ENCODE measurements at places on chromosomes 2 and 18. TPM values are rescaled to one million over a fixed set of nuclear protein-coding genes. Genes with fewer than 3 reads are reported as not detected.

The SLC11A1 gene
- 0.17 TPM for total RNA-seq

The TUBB8B gene
- total RNA-seq, result not detected

GRCh38 chr2:72104821-72105588 is 42.7 kb downstream of the CYP26B1 start:
- no peak for DNase-seq
- no peaks in the 10 kb centered on the region for H3K36me3 ChIP-seq
- H3K4me3 ChIP-seq, result no peak overlapping the region
- H3K27ac ChIP-seq, result no peak overlapping the region

DNA sequence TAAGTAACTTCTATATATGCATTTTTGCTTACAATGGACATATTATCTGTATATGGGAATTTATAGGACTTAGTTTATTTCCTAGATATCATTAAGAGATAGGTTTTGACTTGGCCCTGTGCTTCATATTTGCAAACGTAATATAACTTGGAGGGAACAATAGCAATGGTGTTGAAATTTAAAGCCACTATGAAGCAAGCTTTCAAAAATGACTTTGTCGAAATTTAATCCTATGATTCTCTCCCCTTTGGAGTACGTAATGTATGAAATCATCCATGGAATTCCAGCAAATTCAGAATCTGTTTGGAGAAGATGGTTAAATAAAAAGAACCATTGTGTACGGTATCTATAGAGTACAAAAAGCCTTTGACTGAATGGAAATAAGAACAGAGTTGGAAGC is 486.3 kb downstream of the ARHGAP15 start:
- H3K36me3 ChIP-seq, result peaks cover 64% of the 10 kb centered on the region
- H3K27me3 ChIP-seq, result no peaks in the 10 kb centered on the region
- no peak overlapping the region for H3K4me3 ChIP-seq
- H3K4me1 ChIP-seq, result peaks cover 17% of the 10 kb centered on the region
- no peak overlapping the region for H3K27ac ChIP-seq

DNA sequence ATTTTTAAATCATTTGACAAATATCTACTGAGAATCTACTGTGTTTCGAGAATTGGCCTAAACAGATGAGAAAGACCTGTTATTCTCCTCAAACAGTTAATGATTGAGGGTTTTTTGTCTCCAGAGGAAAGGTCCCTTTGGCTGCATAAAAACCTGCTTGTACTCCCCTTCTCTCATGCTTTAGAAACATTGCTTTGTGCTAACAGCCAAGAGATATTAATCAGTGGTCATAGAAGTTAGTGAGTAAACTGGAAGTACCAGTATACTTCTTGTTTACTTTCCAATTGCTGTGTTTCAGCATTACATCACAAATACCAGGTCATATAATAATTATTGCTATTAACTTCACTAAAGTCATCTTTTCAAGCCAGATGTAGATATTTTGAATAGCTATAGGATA is 34.1 kb downstream of the ITGB6 start:
- H3K4me3 ChIP-seq, result no peak overlapping the region
- no peaks in the 10 kb centered on the region for H3K4me1 ChIP-seq
- DNase-seq, result no peak
- peaks cover 2% of the 10 kb centered on the region for H3K27me3 ChIP-seq
- no peaks in the 10 kb centered on the region for H3K36me3 ChIP-seq
- H3K27ac ChIP-seq, result no peak overlapping the region

DNA sequence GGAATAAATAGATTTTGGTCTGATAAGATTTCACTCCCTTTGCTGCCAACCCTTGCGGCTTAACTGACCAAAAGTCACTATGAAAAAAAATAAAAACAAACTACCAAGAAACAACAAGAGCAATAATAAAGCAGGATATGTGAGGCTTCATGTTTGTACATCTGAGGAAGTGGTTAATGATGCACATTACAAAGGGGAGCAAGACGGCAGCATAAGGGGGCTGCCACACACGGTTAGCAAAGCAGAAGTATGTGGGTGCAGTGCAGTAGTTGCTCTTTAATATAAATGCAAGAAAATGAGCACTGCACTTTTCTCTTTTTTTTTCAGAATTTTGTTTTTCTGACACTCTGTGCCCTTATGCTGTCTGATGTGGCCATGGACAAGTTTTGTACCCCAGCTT is 377.1 kb upstream of the CNTNAP5 start:
- DNase-seq, result no peak
- no peak overlapping the region for H3K4me3 ChIP-seq
- no peaks in the 10 kb centered on the region for H3K27me3 ChIP-seq
- H3K4me1 ChIP-seq, result no peaks in the 10 kb centered on the region
- no peaks in the 10 kb centered on the region for H3K36me3 ChIP-seq

DNA sequence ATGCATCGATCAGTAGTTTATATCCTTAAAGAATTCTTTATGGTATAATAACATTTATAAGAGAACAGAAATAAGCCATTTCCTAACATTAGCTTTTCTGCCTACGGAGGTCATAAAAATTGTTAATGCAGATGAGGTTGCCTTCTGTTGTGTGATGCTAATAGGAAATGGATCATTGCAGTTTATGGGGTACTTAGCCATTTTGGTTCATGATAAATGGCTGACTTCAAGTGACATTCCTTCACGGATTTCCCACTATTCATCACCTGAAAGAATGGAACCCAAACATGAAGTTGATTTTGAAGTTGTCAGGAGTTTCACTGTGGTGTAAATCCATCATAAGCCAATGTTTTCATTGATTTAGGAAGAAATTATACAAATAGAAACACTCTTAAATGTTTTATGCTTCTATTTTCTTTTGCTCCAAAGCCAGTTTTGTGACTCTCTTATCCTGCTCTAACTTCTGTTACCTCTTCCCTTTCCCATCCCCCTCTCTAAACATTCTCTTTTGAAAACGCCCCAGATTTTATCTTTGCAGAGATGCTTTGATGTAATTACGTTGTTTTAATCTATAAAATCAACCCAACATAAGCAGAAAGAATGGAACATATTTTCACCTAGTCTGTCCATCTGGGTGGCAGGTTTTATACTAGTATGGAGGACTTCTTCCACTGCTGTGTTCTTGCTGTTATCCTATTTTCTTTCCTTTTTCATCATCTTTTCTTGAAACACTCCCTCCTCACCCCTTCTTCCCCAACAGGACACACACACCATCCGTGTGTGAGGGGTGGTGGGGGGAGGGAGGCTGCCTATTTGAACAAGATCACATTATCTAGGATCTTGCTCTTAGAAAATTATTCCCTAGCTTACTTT is 58.2 kb downstream of the GREB1L start:
- no peaks in the 10 kb centered on the region for H3K36me3 ChIP-seq
- H3K27me3 ChIP-seq, result peaks cover 1% of the 10 kb centered on the region
- no peaks in the 10 kb centered on the region for H3K4me1 ChIP-seq
- H3K4me3 ChIP-seq, result no peak overlapping the region

DNA sequence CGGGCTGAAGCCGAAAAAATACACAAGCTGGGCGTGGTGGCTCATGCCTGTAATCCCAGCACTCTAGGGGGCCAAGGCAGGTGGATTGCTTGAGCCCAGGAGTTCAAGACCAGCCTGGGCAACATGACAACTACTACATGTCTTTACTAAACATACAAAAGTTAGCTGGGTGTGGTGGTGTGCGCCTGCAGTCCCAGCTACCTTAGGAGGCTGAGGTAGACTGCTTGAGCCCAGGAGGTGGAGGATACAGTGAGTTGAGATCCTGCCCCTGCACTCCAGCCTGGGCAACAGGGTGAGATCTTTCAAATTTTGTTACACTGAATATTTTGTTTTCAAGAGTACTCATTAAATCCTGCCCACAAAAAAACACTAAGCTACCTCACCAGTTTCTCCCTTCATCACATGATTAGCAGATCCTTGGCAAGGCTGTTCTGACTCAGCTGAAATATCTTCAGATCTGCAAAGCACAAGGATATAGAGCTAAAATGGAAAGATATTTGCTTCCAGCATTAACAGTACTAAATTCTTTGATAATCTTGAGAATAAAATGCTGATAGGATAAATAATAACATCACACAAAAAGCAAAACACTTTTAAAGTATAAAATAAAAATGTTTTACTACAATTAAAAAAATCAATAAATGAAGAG is 28.2 kb upstream of the MCM6 start:
- no peaks in the 10 kb centered on the region for H3K27me3 ChIP-seq
- DNase-seq, result no peak
- H3K27ac ChIP-seq, result no peak overlapping the region
- peaks cover 47% of the 10 kb centered on the region for H3K36me3 ChIP-seq

GRCh38 chr2:11005032-11005431 is 93.3 kb downstream of the KCNF1 start:
- no peak for DNase-seq
- H3K36me3 ChIP-seq, result no peaks in the 10 kb centered on the region
- H3K4me3 ChIP-seq, result no peak overlapping the region
- no peak overlapping the region for H3K27ac ChIP-seq
- H3K4me1 ChIP-seq, result no peaks in the 10 kb centered on the region
- no peaks in the 10 kb centered on the region for H3K27me3 ChIP-seq

GRCh38 chr2:64972426-64972825 is 16.8 kb upstream of the SLC1A4 start:
- no peaks in the 10 kb centered on the region for H3K36me3 ChIP-seq
- peaks cover 7% of the 10 kb centered on the region for H3K4me1 ChIP-seq
- no peak for DNase-seq
- no peak overlapping the region for H3K4me3 ChIP-seq
- peaks cover 4% of the 10 kb centered on the region for H3K27me3 ChIP-seq

GRCh38 chr18:54949588-54949987 is 9.7 kb downstream of the CCDC68 start:
- H3K4me1 ChIP-seq, result peaks cover 15% of the 10 kb centered on the region
- no peak overlapping the region for H3K4me3 ChIP-seq
- H3K27ac ChIP-seq, result no peak overlapping the region
- H3K27me3 ChIP-seq, result peaks cover 20% of the 10 kb centered on the region
- H3K36me3 ChIP-seq, result no peaks in the 10 kb centered on the region

DNA sequence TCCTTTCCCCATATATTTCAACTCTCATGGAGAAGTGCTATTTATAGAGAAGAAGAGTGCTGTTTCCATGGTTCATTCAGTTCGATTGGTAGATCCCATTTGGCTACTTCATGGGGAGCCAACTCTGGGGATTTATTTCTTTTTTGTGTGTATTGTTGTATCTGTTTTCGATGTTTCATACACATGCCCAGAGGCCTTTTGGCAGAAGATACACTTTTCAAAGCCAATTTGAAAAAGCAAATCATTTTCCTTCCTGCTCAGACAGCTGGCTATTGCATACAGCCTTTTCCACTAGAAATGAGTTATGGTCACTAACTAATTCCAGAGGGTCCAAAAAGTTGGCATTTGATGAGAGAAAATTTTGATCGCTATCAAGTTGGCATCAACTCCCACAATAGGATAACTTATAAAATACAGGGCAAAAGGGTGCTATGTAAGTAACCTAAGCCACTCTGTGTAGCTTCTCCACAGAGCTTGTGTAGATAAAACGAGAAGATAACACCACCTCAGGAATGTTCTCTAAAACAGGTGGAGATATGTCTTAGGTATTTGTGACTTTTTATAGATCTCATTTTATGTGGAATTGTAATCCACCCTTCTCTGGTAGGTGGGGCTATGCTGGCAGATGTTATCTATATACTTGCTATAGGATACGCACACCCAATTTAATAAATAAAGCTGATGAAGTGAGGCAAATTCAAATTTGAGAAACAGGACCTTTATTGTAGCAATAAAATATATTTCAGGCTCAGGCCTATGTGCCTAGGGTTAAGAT is 798.5 kb downstream of the SATB2 start:
- no peak for DNase-seq
- no peak overlapping the region for H3K4me3 ChIP-seq
- H3K4me1 ChIP-seq, result no peaks in the 10 kb centered on the region
- no peaks in the 10 kb centered on the region for H3K36me3 ChIP-seq
- no peak overlapping the region for H3K27ac ChIP-seq
- no peaks in the 10 kb centered on the region for H3K27me3 ChIP-seq

GRCh38 chr2:112275887-112276773 is 733 bp downstream of the ZC3H6 start:
- peaks cover 21% of the 10 kb centered on the region for H3K4me1 ChIP-seq
- no peaks in the 10 kb centered on the region for H3K27me3 ChIP-seq
- H3K4me3 ChIP-seq, result peak overlapping the region; percentile 92
- H3K27ac ChIP-seq, result peak overlapping the region; percentile 99
- H3K36me3 ChIP-seq, result peaks cover 3% of the 10 kb centered on the region

Measured in activated CD4-positive, alpha-beta T cell treated with anti-CD3 and anti-CD28 coated beads, Interleukin-2, amount 10 ng/mL, durations not matched to agents 7 days and 5 days (primary cell).